Stimulated activated CD8-positive, alpha-beta memory T cell treated with anti-CD3 and anti-CD28 coated beads, Interleukin-7, amount 100 ng/mL, for 48 hours (primary cell): ENCODE measurements at places on chromosomes 7 and 10.

- no peak for DNase-seq
Observed at GRCh38 chr10:76902949-76903348, 734.7 kb downstream of the KCNMA1 start.

DNA sequence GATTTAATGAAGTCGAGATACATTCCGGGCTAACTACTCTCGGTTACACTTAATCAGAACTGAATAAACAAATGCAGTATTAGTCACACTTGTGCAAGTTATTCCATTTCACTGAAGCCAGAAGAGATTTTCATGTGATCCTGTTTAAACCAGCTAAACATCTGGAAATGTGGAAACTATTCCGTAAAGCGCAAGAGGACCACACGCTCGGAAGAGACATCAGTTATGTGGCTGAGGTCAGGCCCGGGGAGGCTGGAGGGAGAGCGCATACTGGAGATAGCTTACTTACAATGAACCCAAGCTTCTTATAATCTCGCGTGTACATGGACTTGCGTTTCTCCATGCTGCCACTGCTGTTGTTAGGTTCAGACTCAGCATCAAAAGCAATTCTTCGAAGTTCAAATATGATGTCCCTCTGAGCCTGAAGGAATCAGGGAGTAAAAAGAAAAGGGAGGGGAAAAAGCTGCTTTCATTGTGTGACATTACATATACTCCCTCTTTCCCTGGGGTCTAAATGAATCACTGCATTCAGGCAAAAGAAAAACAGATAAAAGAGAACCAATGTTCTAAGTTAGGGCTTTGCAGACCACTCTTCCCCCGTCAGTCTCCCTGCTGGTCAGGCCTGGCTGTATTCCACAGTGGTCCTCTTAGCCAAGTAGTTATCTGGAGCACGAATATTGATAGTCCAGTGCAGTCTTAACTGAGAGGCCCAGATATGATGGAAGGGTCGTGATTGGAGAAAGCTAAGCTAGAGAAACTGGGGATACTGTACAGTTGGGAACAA, 237.4 kb downstream of the ELMO1 start:
- DNase-seq = no peak

GRCh38 chr10:128024426-128024825, 101.8 kb downstream of the MKI67 start:
- DNase-seq = no peak

DNA sequence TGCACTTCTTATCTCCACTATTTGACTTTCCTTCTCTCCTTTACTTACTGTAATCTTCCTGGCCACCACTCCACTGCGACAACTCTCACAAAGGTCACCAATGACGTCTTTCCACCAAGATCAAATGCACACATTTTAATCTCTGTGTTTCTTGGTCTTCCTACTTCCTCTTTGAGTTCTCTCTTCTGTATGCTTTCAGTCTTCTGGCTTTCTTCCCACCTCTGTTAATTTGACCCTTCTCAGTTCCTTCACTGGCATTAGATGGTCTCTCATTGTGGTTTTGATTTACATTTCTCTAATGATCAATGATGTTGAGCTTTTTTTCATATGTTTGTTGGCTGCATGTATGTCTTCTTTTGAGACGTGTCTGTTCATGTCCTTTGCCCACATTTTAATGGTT, 31.9 kb downstream of the FAM107B start:
- no peak for DNase-seq

GRCh38 chr10:93458821-93459257, 23.3 kb downstream of the MYOF start:
- no peak for DNase-seq

- no peak for DNase-seq
Observed at GRCh38 chr10:48517482-48517881, 87.4 kb downstream of the ARHGAP22 start.

DNA sequence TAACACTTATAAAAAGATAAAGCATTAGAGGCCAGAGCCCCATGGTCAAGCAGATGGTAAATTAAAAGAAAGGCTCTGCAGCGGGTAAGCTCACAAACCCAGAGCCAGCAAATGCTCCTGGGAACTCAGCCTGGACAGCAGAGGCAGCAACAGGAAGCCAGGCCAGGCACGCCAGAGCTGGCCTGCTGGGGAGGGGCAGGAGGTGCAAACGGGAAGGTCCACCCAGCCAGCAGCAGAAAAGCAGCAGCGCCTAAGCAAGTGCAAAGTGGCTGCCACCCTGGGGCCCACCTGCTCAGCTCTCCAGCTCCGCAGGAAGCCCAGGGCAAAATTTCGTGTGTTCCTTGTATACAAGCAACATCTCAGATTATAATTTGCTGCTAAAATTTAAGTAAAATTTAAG, 82.7 kb upstream of the GPR22 start:
- no peak for DNase-seq
